Hippocampal formation (tissue), 2 donors: ENCODE measurements at places on chromosomes 6 and 20.

- DNase-seq: no peak
Measured at GRCh38 chr6:47248446-47248845, 61.3 kb downstream of the TNFRSF21 start.

- no peak for DNase-seq
Measured at GRCh38 chr20:35334311-35335101, 42.3 kb upstream of the FAM83C start.

DNA sequence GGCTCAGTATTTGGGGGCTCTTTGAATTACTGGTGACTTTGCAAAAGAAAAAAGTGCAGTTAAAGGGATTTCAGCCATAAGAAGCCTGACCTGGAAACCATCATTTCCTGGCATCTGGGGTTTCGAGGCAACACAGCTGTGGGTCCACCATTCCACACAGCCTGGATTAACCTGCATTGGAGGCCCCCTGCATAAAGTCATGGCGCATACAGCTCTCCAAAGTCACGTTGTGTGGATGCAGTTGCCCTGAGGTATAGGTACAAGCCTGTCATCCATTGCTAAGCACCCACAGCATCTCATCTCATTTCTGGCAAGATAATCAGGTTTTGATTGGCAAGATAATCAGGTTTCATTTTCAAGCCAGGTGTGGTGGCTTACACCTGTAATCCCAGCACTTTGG, 54.5 kb upstream of the TAGAP start:
- no peak for DNase-seq

- DNase-seq: no peak
Measured at GRCh38 chr6:106426250-106426970, 65.9 kb downstream of the CRYBG1 start.

DNA sequence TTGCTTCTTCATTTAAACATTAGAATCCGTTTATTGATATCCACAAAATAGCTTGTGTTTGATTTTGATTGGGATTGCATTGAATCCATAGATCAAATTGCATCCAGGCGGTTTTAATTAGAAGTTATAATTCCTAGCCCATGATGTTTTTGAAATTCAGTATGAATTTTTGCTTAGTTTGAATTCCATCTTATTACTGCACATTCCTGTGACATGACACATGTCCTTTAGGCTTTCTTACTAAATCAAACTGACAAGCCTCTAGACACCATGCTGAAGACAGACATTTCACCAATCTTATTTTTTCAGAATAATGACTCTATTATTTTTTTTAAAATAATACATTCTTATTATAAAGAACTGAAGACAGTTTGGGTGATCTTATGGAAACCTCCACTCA, 21.4 kb upstream of the PI16 start:
- no peak for DNase-seq

DNA sequence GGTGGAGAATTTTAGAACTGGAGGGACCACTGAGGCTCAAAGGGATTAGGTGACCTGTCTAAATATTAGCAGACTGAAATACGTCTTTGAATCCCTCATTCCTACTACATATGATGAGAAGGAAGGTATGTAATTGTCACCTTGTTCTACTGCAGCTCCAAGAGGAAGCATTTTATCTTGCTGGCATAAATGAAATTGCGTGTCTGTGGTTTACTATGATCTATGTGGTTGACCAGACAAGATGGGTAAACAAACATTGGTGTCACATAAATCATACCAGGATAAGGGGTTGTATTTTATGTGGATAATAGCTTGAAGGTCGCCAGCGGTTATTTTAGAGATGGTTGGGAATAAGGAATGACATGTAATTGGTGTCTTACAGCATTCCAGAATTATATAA, 78.2 kb downstream of the LAMA4 start:
- DNase-seq: no peak

- DNase-seq: no peak
Measured at GRCh38 chr6:5531853-5532375, 270.6 kb downstream of the FARS2 start.

GRCh38 chr6:13049666-13050254, 278.6 kb downstream of the TBC1D7 start:
- no peak for DNase-seq

DNA sequence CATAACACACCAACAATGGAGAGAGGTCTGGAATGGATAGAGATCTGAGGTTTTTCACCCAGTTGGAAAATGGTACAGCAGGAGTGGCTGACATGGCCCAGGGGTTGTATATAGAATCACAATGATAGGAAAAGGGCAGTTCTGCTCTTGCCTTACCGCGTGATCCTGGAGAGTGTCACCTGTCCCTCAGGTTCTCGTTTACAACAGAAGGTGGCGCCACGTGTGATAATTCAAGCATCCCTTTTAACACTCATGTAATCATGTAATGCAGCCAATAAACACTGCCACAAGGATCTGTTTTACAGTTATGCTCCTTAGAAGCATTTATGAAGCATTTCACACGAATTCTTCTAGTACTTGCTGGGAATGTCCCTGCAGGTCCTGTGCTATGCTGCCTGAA, 12.9 kb upstream of the WFDC2 start:
- no peak for DNase-seq

DNA sequence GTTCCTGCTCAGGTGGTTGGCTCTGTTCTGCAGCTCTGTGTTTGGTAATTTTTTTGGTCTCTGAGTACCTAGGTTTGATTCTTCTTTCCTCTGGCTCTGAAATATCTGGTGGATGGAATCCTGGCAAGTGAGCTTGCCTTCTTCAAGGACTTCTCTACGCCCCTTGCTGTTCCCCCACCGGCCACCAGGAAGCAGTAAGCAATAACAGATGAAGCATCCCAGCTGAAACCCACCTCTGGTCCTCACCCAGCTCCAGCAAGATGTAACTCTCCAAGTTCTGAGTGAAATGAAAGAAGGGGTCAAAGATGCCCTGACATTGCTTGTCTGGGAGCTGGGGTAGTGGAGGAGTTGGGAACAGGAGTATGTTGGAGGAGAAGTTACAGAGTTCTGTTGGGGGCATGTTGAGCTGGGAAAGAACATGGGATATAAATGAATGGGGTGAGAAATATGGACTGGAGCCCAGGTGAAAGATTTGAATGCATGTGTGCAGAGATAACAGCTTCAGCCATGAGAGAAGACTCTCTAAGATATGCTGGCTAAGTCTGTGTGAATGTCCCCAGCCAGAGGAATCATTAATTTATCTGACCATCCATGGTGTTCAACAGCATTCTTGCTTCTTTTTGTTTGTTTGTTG, 51.3 kb upstream of the GLP1R start:
- no peak for DNase-seq
